ENCODE measurements at places on chromosomes 6 and 20.
A peak's percentile ranks its signal among the peaks of the same experiment; 100 is the strongest.

GRCh38 chr20:38726804-38727606, 2.7 kb downstream of the SLC32A1 start:
- no peak for ATAC-seq

GRCh38 chr6:46026307-46026706, 10.6 kb upstream of the CLIC5 start:
- no peak for ATAC-seq

DNA sequence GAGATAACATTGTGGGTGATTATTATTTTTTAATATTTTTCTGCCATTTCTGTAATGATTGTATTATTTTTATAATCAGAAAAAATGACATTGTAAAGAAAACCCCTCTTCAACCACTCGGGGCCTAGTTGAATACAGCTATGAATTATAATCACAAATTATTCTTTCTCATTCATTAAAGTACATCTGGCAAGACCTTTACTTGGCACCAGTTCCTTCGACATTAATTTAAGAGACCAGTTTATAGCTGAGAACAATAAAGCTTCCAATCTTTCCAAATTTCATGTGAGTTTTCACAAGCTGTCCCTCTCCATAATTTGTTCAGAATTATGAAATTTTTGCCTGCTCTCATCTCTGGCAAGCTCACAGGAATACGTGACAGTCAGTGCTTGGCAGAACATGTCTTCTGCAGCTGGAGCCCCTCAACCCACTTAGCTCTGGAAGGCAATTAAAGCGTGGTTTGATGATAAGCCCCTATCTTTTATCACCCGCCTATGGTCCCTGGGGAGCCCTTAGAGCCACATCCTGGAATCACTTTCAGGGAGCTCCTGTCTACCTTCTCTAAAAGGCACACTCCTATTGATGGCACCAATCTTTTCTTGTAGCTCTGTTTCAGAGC, 237.2 kb upstream of the PRND start:
- no peak for ATAC-seq

DNA sequence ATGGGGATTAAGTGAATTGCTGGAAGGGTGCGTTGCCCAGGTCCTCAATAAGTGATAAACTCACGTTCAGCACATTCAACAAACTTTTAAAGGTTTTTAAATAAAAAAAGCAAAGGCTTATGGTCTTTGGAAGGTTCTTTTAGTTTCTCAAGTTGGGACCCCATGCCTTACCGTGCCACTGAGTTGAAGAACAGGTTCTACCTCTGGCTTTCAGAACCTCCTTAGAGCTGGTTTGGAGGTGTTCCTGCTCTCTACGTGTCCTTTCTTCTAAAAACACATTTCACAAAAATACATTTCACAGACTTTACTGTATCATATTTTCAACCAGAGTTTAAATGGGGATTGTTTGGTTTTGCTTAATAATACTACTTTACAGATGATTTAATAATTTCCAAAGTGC, 29.0 kb downstream of the ARID1B start:
- ATAC-seq, result no peak

GRCh38 chr6:167330750-167331149, 5.9 kb downstream of the TTLL2 start:
- ATAC-seq, result no peak

GRCh38 chr6:113512576-113512975, 344.6 kb upstream of the MARCKS start:
- no peak for ATAC-seq

GRCh38 chr6:6547110-6547879, 41.2 kb upstream of the LY86 start:
- peak; percentile 96 for ATAC-seq

GRCh38 chr6:111478064-111478476, 4.9 kb downstream of the REV3L start:
- ATAC-seq, result no peak

DNA sequence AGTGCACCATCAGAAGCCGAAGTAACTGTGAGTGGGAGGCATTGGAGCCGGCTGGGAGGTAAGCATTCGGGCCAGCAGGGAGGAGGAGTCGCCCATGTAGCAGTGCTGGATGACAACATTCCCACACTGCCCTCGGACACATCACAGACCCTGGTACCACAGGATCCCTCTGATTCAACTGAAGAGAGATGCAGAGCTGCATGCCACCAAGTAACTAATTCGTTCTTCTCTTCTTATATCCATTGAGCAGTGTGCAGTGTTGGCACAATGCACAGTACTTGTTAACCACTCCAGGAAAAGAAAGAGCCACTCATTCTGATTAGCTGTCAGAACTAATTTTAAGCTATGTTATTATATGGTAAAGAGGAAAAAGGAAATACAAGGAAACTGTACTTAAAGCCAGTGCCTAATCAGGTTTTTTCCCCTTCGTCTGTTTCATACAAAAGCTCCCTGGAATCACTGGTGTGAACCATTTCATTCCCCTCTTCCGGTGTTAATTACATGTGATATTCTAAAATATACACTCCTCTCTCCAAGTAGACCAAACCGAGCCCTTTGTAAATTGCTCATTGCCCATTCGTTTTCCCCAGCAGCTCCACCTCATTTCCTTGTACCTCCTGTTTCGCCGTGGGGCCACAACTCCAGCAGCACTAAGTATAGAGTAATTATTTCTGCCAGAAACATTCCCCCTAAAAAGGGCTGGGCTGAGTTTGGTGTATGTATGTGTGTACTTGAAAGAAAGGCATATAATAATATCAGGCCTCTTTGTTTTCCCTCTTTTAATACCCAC, 32.4 kb upstream of the ADTRP start:
- ATAC-seq, result no peak

DNA sequence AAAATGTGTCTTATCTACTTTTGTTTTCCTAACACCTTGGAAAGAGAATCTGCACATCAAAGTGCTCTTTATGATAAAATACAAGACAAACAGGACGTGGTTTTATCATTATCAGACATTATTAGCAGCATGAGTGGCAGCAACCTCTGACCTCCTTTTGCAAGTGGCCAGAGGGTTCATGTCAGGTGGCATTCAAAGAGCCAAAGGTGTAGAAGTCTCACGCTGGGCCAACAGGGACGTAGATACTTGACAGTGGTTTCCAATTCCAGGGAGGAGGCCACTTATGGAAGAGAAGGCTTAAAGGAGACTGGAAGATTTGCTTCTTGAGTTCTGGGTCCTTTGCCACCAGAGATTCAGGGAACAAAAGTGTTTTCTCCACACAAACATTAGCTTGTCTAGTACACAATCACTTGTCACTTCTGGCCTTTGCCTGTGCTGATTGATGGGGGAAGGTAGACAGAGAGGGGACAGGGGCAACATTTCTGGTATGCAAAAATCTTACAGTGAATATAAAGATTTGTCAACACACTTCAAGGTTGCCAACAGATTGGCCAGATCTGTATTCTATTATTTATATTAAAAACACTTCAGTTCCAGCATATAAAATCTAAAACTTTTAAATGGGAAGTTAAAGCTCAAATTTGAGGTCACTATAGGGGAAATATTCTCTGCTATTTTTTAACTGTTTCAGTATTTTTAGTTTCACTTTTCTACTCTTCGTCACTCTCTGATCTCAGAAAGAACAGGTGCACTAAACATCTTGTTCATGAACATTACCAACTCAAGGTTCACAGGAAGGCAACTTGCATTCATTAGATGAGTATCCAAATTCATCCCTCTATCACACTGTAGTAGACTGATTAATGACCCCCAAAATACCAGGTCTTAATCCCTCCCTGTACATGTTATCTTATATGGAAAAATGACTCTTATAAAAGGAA, 52.1 kb upstream of the FBXO30 start:
- ATAC-seq, result no peak

DNA sequence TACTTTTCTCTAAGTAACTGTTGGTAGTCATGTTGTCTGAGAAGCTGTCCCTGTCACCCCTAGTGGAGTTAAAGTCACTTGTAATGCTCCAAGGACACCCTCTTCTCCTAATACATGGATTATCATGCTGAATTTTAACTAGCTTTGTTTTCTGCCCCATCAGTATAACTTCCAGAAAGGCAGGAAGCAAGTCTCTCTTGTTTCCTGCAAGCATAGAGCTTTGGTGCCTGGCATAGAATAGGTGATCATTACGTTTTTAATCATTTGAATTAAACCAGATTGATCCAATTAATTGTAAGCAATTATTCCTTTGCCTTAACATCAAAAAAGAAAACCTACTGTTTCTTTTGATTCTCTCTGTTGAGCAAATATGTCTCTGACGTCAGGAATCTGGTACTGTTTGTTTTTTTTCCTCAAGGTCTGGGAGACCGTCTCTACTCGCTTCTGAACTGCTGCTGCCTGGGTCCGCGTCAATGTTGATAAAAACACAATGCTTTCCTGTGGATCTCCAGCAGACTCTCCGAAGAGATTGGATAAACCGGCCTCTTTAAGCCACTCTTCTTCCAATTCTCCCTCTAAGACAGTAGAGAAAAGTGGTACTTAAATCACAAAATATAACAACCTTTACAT, 71.8 kb downstream of the ARHGAP18 start:
- ATAC-seq, result no peak

GRCh38 chr6:149895833-149896271, 2.1 kb downstream of the RAET1E start:
- no peak for ATAC-seq

- no peak for ATAC-seq
Observed at GRCh38 chr6:76984572-76984971, 478.7 kb downstream of the HTR1B start.

DNA sequence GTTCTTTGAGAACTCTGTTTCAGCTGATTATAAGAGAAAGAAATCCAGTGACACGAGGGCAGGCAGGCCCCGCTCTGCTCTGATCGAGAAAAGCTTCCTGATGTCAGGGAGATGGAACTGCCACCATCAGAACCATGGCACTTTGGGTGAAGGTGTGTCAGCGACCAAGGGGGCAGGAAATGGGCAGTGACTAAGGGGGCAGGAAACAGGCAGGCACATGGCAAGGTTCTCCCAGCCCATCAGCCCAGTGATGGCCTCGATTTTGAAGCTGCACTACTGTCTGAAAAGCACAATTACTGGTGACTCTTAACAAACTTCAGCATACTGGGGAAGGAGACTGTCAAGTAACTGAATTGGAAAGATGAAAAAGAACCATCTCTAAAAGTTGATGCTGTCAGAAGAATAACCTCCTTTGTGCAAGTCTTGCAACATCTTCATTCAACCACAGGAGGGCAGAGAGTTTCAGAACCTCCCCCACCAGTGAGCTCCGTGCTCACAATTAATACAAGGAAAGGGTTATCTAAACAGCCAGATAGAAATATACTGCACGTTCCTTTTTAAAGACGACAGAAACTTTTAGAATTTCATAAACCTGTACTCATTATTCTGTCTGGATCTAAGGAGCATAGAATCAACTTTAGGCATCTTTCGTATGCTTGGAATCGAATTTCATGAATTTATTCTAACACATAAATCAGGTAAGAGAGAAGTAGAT, 39.1 kb downstream of the TMX4 start:
- no peak for ATAC-seq

- ATAC-seq, result no peak
Observed at GRCh38 chr6:9461188-9461587, 953.7 kb downstream of the TFAP2A start.

DNA sequence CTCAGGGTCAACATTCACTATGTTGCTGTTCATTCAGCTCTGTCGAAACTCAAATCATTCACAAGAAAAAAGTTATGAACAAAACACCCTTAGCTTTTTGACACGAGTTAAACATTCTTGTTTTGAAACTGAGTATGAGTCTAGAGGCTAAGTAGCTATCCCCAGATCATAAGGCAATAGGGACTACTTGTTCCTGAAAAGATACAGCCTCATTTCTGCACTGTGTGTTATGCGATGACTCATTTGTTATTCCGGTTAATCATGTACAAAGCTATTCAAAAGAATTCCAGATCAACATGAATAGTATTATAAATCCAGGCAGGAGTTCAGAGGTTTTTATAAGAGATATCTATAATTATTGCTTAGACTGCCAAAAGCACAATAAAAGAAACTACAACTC, 908.0 kb downstream of the QKI start:
- ATAC-seq, result no peak

- no peak for ATAC-seq
Observed at GRCh38 chr20:10398834-10399369, 35.1 kb downstream of the MKKS start.

DNA sequence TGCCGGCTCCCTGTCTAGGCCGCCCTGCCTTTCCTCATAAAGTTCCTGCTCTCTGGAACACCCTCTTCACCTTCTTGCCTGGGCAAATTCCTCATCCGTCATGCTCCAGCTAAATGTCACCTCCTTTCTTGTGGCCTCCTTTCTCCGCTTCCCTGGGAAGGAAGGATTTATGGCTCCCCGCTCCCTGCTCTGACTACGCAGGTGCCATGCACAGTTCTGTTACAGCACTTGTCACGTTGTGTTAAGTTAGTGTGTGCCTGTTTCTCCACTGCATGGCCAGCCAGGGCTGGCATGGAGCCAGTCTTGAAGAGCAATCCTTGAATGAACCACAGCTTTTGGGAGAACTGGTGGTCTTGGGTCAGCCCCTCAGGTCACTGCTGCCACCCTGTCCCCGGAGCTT, 61.7 kb downstream of the CD40 start:
- no peak for ATAC-seq

GRCh38 chr20:63293871-63294535, 1.0 kb downstream of the COL20A1 start:
- no peak for ATAC-seq

DNA sequence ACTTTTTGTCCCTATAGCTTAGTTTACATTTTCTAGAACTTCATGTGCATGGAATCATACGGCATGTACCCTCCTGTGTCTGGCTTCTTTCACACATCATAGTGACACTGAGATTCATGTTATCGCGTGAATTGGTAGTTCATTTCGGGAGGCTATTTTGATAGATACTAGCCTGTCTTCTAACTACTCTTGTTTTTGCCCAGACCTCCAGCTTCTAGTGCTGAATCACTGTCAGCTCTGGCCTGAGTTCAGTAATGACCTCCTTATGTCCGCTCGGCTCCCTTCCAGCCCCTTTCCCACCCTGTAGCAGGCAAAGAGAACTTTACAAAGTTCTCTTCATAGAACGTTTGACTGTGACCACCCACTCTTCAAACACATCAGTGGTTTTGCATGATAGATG, 14.1 kb downstream of the MYBL2 start:
- no peak for ATAC-seq

DNA sequence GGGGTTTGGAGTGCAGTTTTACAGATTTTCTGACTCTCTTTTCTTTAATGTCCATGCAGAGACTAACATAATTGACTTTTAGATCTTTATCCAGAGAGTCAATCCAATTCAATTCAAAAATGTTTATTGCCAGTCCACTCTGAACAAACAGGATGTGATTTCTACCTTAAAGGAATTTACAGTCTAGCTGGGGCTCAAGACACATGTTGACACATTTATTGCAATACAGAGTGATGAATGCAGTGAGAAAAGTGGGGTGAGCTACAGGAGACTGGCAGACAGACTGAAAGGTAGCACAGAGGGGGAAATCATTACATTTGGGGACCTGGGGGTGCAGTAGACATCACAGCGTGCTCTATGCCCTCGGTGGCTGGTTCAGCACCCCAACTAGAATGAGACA, 193.9 kb downstream of the SLC24A3 start:
- ATAC-seq, result no peak

- ATAC-seq, result no peak
Observed at GRCh38 chr6:28643017-28643740, 117.5 kb downstream of the GPX5 start.

GRCh38 chr6:25913741-25914140, 16.8 kb downstream of the SLC17A2 start:
- no peak for ATAC-seq
